ENCODE measurements at places on chromosomes 3 and 15.

DNA sequence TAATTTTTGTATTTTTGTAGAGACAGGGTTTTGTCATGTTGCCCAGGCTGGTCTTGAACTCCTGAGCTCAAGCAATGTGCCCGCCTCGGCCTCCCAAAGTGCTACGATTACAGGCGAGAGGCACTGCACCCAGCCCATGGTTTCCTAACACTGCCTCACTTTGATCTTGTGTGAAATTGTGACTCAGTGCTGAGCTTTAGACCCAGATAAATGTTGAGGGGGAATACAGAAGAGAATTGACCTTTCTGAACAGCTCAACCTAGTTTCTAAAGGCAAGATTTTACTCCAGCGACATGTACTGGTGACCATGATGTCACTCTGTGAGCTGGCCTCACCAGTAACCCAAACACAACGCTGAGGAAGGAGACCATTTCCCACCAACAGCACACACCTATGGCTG, 73.5 kb downstream of the ATP1B3 start:
- DNase-seq, result no peak

- DNase-seq, result no peak
Measured at GRCh38 chr3:127209155-127209839, 16.4 kb downstream of the PRR23E start.

GRCh38 chr3:17179381-17180205, 294.8 kb downstream of the PLCL2 start:
- DNase-seq, result no peak

DNA sequence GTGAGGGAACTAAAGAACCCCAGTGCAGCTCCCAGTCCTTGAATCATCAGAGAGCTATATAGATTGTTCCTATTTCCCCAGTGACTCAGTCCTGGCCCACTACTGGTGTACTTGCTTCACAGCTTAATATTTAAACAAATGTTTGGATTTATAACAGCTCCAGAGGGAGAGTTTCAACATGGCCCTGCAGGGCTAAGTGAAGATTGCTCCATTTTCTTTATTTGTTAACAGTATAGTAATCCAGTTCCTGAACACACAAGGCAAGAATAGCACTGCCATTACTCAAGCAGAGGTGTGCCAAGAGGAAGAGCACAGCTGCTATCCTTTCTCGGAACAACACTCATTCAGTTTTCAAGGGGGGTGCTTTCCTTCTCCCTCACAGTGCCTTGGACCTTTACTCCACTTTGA, 6.5 kb downstream of the SQOR start:
- DNase-seq, result no peak

- DNase-seq, result no peak
Measured at GRCh38 chr15:39031596-39031995, 467.0 kb upstream of the RASGRP1 start.

DNA sequence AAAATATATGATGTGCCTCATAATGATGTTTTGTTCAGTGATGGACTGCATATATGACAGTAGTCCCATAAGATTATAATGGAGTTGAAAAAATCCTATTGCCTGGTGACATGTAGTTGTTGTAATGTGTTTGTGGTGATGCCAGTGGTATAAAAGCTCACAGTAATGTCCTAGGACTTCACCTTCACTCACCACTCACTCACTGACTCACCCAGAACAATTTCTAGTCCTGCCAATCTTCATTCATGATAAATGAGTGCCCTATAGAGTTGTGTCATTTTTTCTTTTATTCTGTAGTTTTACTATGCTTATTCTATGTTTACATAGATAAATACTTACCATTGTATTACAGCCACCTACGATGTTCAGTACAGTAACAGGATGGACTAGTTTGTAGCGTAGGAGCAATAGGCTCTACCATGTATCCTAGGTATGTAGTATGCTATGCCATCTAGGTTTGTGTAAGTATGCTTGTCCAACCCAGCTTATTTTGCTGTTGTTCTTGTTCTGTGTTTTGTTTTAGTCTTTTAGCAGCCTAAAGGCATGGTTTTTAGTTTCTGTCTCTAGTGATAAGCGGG, 88.5 kb upstream of the LRRFIP2 start:
- no peak for DNase-seq

GRCh38 chr3:126782536-126782935, 78.5 kb downstream of the CHCHD6 start:
- DNase-seq, result no peak

DNA sequence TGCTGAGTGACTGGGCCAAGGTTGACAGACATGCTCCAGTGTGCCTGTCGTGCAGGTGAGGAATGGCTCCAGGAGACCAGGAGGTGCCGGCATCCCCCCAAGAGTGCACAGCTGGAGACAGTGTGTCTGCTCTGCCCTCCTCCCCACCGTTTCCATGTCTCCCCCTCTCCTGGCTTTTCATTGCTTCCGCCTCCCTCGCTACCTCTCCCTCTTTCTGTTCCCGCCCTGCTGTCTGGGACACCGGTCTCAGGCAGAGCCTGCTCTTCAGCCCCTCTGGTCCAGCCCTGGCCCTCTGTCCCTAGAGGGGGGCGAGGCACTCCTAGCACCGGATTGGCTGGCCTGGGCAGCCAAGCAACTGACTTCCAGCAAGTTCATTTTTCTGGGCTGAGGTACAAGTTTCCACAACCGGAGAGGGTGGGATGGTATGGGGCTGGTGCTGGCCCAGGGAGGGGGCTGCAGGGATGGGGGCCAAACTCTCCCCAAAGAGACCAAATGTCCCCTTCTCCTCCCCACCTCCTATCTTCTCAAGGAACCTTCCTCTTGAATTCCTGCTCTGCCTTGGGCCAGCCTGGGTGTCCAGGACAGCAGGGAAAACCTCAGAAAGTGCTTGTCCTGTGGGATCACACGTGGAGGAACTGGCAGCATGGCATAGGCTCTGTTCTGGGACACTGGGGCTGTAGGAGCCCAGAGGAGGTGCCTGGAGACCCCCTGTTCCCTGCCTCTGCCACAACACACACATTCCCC, 32.6 kb downstream of the PRKCD start:
- no peak for DNase-seq

DNA sequence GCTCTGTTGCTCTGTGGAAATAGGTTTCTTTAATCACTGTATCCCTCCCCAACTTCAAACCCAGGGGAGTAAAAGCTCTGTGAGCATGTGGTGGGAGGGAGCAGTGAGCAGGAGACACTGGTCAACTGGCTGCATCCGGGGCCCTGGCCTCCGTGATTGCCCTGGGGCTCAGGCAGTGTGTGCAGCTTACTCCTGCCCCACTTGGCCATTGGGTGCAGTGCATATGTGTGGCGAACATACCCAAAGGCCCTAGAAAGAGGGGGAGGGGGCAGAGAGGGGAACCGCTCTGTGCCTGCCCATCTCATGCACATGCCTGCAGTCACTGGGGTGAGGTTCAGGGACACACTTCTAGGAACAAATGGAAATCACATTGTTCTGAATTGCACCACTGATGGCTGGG, 378.7 kb downstream of the ZBBX start:
- DNase-seq, result no peak

- no peak for DNase-seq
Measured at GRCh38 chr3:143535994-143536784, 312.1 kb downstream of the SLC9A9 start.

DNA sequence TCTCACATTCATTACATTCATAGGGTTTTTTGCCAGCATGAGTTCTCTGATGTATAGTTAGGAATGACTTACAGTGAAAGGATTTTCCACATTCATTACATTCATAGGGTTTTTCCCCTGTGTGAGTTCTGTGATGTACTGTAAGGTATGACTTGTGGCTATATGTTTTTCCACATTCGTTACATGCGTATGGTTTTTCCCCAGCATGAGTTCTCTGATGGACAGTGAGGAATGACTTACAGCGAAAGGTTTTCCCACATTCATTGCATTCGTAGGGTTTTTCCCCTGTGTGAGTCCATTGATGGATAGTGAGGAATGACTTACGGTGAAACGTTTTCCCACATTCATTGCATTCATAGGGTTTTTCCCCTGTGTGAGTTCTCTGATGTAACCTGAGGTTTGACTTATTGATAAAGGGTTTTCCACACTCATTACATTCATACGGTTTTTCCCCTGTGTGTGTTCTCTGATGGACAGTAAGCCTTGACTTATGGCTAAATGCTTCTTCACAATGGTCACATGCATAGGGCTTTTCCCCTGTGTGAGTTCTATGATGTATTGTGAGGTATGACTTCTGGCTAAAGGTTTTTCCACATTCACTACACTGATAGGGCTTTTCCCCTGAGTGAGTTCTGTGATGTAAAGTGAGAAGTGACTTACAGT, 47.4 kb downstream of the ZNF717 start:
- DNase-seq, result no peak

DNA sequence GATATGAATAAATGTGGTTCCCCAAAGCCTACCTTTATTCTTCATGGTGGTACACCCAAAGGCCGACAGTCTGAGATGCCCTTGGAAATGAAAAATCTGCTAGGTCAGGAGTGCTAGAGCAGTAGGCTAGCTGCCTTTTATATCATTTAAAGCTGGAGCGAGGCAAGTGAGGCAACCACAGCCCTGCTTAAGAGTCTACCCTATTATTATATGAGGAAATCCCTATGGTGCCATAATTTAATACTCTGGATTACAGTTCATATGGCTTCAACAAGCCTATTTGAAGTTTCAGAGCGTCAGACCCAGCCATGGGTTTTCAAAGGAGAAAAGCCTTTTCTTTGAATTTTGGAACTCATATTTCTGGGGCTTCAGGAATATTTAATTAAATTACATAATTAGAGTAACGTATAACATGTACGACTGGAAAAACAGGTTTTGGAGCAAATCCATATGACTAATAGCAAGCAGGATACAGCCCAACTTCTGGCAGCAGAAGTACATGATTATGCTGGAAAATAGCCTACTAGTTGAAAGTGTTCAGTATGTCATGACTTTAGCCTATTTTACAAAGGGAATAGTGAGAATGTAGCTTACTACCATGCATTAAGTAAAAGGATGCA, 18.0 kb upstream of the SLTM start:
- DNase-seq, result no peak

DNA sequence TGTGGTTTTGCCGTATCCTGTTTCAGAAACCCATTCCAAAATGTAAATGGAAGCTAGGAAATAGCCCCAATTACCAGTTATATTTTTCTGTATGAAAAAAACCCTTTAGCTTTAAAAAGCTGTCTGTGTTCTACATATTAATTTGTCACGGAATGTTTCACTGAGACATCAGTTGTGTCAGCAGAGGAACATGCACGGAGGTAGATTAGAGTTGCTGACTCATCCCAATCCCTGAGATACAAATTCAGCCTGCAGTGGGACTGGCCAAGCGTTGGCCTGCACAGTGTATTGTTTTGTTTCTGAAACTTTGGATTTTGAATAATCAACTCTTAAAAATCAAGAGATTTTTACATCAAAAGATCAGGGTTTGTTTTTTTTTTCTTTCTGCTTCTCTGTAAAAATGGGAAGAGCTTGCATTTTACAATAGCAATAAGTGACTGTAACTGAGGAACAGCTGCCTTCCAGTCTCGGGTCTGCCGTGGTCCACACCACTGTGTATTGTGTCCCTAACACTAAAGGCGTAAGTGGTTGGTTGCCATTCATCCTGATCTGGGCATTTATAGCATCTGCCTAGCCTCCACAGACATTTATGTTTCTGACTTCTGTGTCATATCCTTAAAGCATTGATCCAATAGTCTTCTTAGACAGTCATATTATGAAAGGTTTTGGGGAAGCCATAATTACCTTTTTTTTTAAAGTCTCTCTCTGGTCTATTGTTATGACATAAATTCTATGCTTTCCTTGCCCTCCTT, 218.1 kb downstream of the ADAMTSL3 start:
- DNase-seq, result no peak

Measured in stimulated activated CD4-positive, alpha-beta T cell treated with anti-CD3 and anti-CD28 coated beads, Interleukin-15, amount 100 ng/mL, for 1 hour (primary cell).